ENCODE measurements at places on chromosomes 5 and 9. TPM values are rescaled to one million over a fixed set of nuclear protein-coding genes. Genes with fewer than 3 reads are reported as not detected.

Gene STING1
- total RNA-seq, result 53.8 TPM

Gene FBXL7
- total RNA-seq, result 18.2 TPM

Gene FOXD4L3
- not detected for total RNA-seq

Gene SYK
- 13.9 TPM for total RNA-seq

Gene TMEM252
- total RNA-seq, result not detected

Gene SLC25A2
- 0.81 TPM for total RNA-seq

Gene TRPM3
- total RNA-seq, result 1.8 TPM

- no peak for DNase-seq
These were observed 34.3 kb downstream of the ERMP1 start for GRCh38 chr9:5798581-5798980.

DNA sequence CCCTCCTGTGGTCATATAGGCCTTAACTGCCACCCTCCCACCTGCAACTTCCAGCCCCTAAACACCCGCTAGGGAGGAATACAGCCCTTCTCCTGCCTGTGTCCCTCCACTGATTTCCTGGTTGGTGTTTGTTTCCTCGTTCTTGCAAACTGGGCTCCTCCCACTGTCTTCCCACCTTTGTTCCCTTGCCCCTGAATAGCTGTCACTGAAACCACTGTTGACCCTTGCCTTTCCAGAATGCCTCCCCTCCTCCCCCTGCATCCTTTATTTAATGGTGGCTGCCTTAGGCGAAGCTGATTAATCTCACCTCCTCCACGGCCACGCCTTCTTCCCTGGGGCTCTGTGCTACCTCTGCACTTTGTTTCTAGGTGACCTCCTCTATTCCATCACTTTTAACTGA lies 626.7 kb downstream of the BNC2 start:
- DNase-seq, result no peak

GRCh38 chr9:112348257-112349007 lies 15.0 kb upstream of the PTBP3 start:
- peak; percentile 88 for DNase-seq

DNA sequence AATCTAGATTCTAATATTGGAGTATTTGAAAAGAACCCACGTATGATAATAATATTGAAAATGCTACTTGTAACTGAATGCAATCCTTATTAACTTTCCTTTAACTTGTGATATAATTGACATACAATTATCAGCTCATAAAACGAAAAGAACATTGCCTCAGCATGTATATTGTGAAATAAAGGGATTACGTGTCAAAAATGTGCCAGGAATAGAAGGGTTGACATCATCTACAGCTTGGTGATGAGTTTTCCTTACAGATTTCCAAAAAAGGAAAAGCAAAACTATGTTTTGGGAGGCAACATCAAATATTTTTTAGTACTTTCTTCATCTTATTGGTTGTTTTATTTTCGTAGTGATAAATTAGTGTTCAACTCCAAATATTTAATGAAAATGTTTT lies 266.0 kb upstream of the PTGER4 start:
- no peak for DNase-seq

DNA sequence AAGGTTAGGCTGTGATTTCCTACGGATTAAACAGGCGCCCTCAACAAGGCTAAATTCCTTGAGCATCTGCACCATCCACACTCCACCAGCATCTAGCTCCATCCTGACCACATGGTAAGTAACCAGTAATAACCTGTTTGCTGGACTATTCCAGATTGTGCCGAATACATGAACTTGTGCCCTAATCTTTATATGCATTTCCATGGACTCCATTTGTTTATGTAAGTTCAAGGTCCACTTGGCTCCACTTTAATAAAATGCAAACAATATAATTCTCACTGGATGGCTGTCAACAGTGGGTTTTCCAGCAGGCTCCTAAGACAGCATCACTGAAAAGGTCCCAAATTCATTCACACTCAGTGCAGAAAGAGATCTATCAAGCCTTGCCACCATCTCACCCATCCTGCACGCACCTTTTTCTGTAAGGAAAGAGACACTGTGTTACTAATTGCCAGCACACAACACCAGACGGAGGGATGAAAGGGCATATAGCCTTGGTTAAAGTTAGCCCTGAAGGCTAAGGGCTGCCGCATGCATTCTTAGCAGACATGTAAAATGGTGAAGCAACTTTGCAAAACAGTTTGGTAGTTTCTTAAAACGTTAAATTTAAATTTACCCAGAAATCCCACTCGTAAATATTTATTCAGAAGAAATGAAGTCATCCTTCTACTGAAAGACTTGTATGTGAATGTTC lies 88.7 kb downstream of the GLIS3 start:
- DNase-seq, result no peak

DNA sequence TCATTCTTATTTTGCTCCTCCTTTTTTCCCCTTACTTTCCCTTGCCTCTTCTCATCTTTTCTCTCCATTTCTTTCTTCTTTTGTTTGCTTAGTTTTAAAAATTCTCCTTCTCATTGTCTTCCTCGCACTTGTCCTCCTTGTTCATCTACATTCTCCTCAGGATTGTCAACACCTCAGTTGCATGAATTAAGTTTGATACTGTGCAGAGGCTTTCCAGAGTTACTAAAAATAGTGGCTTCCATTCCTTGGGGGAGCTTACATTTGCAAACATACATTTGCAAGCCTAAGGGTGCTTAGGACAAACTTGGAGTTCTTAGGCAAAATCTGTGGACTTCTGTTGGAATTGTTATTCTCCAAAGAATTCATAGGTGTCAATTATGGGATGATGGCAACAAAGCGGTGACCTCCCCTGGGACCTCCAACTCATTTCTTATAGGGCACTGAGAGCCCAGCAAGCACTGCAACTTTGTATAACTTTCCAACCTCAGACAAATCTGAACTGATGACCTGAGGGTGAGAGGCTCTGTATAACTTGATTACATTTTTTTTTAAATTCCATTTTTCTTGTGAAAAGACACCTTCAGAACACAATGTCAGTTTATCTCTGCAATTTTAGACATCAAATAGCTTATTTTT lies 371.4 kb downstream of the TMEM38B start:
- no peak for DNase-seq

DNA sequence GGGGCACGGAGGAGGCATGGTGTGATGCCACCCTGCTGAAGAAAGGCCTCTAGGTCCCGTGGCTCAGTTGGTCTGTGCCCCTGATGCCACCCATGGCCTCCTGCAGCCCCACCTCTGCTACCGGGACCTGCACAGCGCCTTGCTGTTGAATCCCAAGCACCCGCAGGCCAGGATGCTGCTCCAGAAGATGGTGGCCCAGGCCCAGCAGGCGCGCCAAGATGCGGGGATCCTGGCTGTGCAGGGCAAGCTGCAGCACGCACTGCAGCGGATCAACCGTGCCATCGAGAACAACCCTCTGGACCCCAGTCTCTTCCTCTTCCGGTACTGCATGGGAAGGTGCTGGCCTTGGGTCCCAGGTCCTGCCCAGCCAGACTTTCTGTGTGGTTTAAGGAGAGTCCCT lies 7.1 kb downstream of the TTC16 start:
- DNase-seq, result no peak

GRCh38 chr5:133814152-133814551 lies 154.3 kb downstream of the C5orf15 start:
- DNase-seq, result no peak

DNA sequence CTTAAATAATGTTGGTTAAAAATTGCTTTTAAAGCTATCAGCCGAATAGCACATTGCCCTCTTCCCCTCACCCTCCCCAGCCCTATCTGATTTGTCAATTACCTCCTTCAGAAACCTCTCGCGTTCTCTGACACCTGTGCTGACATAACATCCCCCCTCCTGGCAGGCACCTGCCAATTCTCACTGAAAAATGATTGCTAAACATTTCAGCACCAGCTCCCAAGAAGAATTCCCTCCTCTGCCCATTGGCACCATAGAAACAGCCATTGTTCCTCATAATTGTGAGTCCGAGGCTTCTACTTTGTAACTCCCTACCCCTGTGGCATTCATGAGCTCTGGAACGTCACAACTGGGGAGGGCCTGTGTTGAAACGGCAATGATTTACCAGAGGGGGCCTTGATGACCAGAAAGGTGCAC lies 20.2 kb downstream of the CDH6 start:
- no peak for DNase-seq

GRCh38 chr9:19623941-19624340 lies 164.9 kb downstream of the SLC24A2 start:
- DNase-seq, result no peak

GRCh38 chr5:115627295-115627865 lies 1.5 kb upstream of the TMED7 start:
- no peak for DNase-seq

- no peak for DNase-seq
These were observed 169.4 kb downstream of the APBA1 start for GRCh38 chr9:69502671-69503301.

DNA sequence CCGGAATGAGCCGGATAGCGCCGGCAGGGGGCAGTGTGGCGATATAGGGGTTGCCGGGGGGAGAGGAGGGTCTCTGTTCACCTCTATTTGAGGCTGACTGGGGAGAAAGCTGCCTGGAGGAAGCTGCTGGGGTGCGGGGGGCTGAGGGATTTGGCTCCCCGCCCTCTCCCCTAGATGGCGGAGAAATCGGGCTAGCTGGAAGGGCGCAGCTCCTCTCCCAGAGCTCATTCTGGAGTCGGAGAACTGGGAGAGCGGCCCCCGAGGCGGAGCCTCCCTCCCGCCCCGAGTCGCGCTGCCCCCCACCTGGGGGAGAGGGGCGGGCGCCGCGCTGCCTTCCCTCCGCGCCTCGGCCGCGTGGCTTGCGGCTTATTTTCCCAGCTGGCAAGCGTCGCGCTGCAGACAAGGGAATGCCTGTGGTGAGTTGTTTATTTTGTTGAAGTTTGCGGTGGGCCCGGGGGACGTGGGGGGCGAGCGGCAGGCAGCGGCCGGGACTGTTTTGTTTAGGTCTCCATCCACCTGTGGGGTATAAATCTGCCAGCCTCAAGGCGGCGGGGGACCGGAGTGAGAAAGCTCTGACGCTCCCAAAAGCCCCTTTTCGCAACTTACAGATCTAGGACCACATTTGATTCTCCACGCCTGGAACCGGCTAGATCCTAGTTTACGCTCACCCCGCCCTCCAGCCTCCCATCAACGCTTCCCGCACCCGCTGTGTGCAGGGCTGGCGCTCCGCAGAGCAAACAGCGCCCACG lies 4.1 kb upstream of the RGMB start:
- DNase-seq, result peak; percentile 76

GRCh38 chr9:32258482-32258881 lies 126.0 kb upstream of the ACO1 start:
- no peak for DNase-seq

DNA sequence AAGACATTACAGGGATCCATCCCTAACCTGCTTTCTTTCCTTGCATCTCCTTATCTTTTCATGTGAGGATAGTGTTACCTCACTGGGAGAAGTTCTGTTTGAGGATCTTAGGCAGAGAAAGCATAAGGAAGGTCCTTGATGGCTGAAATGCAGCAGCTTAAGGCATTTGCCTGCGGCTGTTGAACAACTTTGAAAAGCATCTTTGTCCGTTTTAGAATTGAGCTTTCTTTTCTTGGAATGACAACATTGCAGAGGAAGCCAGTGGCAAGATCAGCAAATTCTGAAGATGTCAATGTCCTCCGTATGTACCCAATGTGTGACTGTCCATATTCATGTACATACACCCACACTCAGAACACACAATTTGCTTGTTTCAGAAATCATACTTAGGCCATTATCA lies 436.2 kb downstream of the GABRG2 start:
- DNase-seq, result no peak

DNA sequence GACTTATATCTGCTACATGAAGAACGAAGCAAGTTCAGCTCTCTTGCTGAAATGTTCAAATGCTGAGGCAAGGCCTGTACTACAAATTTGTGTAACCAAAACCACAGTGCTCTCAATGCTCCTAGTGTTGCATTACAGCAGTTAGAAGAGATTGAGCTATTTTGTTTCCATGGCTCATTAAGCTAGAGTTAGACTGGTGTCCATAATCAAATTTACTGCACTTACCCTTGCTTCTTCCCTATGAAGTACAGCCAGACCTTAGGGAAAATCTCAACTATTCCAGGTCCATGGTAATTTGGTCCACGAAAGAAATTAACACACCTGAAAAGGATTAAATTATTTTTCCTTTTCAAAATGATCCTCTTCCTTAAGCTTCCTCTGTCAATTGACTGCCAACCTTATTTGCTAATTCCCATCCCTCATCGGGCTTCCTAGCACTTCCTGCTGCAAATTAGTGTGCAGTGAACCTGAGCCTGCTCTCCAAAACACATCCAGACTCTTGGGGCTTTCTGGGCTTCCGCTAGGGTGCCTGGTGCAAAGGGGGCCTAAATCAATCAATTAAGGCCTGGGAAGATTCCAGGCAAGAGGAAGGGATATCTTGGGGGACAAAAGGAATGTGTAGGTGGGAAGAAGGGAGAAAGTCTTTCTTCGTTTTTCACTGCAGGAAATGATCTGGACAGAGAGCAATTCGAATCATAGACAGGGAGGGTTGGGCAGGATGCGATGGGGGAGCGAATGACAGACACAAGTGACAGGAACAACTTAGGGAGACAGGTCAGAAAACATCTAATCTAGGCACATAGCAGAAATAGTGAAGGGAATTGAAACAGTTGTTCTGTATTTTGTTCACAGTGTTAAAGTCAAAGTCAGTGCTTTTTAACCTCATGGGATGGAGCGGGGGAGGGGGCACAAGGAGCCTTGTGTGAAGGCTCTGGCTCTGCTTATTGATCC lies 542.4 kb downstream of the RAB3C start:
- no peak for DNase-seq

DNA sequence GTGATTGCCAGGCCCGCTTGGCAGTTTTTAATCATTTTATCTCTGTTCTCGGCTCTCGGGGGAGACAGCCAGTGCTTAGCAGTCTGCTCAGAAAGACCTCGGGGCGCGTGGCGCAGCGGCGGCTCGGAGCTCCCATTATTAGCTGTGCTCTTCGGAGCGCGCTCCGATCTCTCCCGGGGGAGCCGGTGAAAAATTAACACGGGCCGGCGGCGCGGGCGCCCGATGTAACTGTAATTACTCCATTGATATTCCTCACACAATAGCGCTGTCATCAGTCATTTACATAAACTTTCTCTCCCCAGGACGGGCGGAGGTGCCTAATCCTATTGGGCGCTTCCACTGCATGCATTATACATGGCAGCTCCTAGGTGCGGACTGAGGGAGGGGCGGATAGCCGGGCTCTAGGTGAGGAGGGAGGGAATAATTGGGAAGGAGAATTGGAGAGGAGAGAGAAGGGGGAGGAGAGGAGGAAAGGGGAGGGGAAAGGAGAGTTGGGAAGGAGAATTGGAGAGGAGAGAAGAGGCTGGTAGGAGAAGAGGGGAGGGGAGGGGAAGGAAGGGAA lies 24.9 kb downstream of the LMX1B start:
- no peak for DNase-seq

GRCh38 chr9:21554813-21555212 lies 72.7 kb upstream of the IFNE start:
- DNase-seq, result no peak

DNA sequence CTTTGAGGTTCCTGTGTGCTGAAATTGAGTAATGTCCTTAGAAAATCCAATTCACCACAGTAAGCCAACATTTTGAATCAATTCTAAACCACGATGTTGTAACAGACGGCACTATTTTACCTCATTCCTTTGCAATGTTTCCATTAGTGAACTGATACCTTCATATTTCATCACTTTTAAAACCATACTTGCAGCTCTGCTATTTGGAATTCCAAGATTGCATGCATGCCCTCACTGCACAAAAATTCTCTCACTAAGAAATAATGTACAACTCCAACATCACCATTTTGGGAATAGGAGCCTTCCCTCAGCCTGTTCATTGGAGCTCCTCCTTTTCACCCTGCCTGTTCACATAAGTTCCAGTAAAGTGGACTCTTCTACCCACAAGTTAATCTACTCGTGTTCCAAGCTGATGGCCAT lies 74.8 kb upstream of the TGFBR1 start:
- DNase-seq, result no peak
